ENCODE measurements at places on chromosomes 5 and 9.

- H3K36me3 ChIP-seq = no peaks in the 10 kb centered on the region
- no peak overlapping the region for H3K27ac ChIP-seq
- DNase-seq = no peak
- H3K4me3 ChIP-seq = no peak overlapping the region
Observed at GRCh38 chr5:15799014-15799413, 299.0 kb downstream of the FBXL7 start.

DNA sequence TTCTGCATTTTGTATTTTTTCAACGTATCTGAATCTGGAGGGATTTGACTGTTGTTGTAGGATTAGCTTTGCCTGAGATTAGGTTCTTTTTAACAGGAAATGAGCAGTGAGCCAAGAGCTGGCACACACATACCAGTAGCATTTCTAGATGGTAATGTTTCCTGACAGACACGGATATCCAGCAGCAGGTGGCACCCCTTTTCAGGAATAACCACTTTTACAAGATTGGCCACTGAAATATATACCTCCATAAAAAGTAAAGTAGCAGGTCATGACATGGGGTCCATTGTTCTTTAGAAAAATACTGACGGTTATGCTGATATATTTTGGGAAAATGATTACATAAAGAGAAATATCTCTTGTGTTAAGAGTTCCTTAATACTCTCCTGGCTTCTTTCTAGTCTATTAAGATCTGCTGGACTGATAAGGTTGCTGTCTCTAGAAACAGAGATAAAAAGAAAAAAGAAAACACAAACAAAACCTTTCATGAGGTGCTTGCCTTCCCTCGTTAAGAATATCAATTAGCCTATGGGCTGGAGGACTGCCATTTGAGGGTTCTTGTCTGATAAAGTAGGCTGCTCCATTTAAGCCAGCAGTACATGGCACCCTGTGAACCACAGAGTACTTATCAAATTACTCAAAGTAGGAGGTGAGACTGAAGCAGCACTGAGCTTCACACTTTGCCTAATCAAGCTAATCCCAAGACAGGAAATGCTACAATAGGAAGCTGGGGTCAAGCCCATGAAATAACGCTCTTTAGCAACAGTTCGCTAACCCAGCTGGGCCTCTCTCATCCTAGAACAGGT is 101.6 kb upstream of the PCA3 start:
- no peak overlapping the region for H3K4me3 ChIP-seq
- DNase-seq = no peak
- H3K27ac ChIP-seq = no peak overlapping the region
- H3K27me3 ChIP-seq = peaks cover 3% of the 10 kb centered on the region
- peaks cover 9% of the 10 kb centered on the region for H3K4me1 ChIP-seq

DNA sequence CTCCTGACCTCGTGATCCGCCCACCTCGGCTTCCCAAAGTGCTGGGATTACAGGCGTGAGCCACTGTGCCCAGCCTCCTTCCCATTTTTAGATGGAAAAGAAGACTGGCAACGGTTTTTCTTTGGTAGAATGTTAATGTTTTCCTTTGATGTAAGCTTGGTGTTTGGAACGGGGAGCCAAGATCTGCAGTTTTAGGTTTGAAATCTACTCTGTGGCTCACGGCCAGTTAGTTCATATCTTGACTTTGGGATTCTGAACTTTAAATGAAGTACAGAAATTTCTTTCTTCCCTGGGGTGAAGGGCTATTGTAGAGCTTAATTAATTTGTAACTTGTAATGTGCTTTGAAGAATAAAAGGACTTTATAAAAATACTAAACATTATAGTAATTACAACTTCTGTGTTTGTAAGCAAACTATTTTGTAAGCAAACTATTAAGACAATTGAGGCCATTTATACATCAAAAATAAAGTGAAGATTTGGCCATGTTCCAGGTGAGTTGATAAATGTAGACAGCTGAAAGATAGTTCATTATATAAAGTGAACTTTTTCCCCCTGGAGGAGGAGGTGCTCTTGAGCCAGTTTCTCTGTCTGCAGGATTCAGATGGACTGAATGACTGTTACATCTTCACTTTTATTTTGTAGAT is 117.1 kb upstream of the TUT7 start:
- no peak for DNase-seq
- no peaks in the 10 kb centered on the region for H3K36me3 ChIP-seq
- H3K4me1 ChIP-seq = no peaks in the 10 kb centered on the region
- H3K27me3 ChIP-seq = peaks cover 5% of the 10 kb centered on the region
- no peak overlapping the region for H3K4me3 ChIP-seq

GRCh38 chr9:134966270-134966669 is 48.6 kb upstream of the FCN1 start:
- DNase-seq = no peak
- no peaks in the 10 kb centered on the region for H3K36me3 ChIP-seq
- H3K4me1 ChIP-seq = no peaks in the 10 kb centered on the region
- H3K27me3 ChIP-seq = peaks cover 12% of the 10 kb centered on the region
- no peak overlapping the region for H3K4me3 ChIP-seq
- H3K27ac ChIP-seq = no peak overlapping the region

DNA sequence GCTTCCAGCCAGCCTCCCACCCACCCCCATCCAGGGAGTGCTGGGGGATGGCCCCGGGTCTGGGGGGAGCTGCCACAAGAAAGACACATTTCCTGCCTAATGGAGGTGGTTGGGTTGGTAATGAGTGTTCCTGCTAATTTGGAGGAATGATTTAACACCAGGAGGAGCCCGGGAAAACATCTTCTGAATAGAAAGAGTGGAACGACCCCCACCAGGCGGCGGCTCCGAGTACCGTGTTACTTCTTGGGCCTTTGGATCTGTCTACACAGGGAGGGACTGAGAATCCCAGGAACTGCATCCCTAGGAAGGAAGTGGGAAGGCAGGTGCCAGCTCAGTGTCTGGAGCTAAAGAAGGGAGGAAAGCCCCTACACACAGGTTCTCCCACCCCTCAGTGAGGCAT is 64.6 kb downstream of the TSPAN17 start:
- no peak overlapping the region for H3K27ac ChIP-seq
- no peak for DNase-seq
- no peak overlapping the region for H3K4me3 ChIP-seq
- peaks cover 36% of the 10 kb centered on the region for H3K27me3 ChIP-seq
- peaks cover 2% of the 10 kb centered on the region for H3K4me1 ChIP-seq

DNA sequence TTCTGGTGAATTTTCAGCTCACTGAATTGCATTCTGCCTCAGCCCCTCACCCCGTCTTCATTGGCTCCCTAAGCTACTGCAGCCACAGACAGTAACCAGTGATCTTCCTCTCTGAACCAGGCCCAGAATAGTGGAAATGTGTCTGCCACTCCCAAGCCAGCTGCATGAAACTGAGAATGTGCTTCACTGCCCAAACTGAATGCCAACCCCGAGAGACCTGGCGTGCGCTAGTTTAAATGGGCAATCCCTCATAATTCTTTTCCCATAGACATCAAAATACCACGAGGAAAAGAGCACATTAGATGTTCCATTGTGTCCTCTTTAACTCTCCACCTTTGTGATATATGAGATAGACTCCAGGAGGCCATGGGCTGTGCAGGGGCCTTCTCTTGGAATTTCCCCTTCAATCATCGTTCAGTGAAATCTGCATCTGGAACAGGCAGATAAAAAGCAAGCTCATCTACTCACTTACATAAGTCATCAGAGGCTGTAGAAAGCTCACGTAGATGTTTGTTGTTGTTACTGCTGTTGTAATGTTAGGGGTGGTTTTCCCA is 320.2 kb downstream of the NFIB start:
- no peaks in the 10 kb centered on the region for H3K4me1 ChIP-seq
- H3K4me3 ChIP-seq = no peak overlapping the region
- H3K27me3 ChIP-seq = no peaks in the 10 kb centered on the region
- H3K36me3 ChIP-seq = no peaks in the 10 kb centered on the region
- DNase-seq = no peak
- H3K27ac ChIP-seq = no peak overlapping the region

GRCh38 chr5:100505984-100506670 is 29.0 kb upstream of the FAM174A start:
- no peaks in the 10 kb centered on the region for H3K4me1 ChIP-seq
- H3K4me3 ChIP-seq = no peak overlapping the region
- no peaks in the 10 kb centered on the region for H3K27me3 ChIP-seq
- DNase-seq = no peak

GRCh38 chr5:15215056-15215455 is 284.9 kb upstream of the FBXL7 start:
- H3K4me3 ChIP-seq = no peak overlapping the region
- H3K27me3 ChIP-seq = no peaks in the 10 kb centered on the region
- H3K27ac ChIP-seq = no peak overlapping the region
- no peaks in the 10 kb centered on the region for H3K36me3 ChIP-seq

DNA sequence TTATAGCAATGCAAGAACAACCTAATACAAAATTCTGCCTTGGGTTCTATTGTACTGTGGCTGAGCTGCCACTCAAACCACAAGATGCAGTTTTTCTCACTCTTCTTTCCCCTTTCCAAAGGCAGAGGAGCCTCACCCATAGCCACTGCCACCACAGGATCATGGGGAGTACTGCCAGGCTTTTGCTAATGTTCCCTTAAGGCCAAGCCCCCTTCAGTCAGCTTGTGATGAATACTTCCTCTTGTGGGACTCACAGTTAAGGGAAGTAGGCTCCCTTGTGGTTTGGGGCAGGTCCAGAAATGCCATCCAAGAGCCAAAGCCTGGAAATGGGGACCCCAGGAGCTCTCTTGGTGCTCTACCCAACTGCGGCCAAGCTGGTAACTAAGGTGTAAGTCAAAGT is 258.7 kb downstream of the SPATA31D1 start:
- no peaks in the 10 kb centered on the region for H3K27me3 ChIP-seq
- H3K4me3 ChIP-seq = no peak overlapping the region
- H3K27ac ChIP-seq = no peak overlapping the region

DNA sequence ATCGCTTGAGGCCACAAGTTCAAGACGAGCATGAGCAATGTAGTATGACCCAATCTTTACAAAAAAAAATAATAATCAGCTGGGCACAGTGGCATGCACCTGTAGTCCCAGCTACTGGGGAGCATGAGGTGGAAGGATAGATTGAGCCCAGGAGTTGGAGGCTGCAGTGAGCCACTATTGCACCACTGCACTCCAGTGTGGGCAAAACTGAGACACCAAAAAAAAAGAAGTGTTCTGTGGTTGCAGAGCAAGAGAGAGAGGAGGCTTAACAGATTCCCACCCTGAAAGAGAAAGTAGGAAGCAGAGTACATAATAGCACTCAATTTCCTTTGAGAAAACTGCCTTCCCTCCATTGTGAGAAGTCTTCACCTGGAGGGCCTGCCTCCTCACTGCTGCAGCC is 52.6 kb downstream of the ALDH7A1 start:
- no peak overlapping the region for H3K4me3 ChIP-seq
- H3K27ac ChIP-seq = no peak overlapping the region
- H3K4me1 ChIP-seq = no peaks in the 10 kb centered on the region
- no peaks in the 10 kb centered on the region for H3K27me3 ChIP-seq
- H3K36me3 ChIP-seq = no peaks in the 10 kb centered on the region
- no peak for DNase-seq

DNA sequence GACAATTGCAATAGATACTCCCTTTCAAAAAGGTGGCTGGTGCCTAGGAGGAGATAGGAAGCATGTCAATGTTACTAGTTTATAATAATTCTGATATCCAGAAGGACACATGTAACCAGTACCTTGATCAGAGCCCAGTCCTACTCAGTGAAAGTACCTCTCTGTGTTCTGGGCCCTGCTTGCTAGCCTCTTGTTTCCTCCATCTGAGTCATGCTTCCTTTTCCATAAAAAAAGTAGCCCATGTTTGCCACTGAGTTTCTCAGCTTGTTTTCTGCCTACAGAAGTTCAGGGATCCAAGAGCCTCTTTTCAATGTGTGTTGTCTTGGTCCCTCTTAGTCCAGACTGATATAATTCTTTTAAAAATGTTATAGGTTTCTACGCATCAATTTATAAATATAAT is 149.0 kb downstream of the SSBP2 start:
- peaks cover 23% of the 10 kb centered on the region for H3K36me3 ChIP-seq
- H3K4me1 ChIP-seq = peaks cover 4% of the 10 kb centered on the region
- H3K4me3 ChIP-seq = no peak overlapping the region
- DNase-seq = no peak
- H3K27ac ChIP-seq = no peak overlapping the region
- no peaks in the 10 kb centered on the region for H3K27me3 ChIP-seq

GRCh38 chr5:25362799-25363198 is 718.0 kb upstream of the CDH10 start:
- H3K4me1 ChIP-seq = no peaks in the 10 kb centered on the region
- no peak overlapping the region for H3K27ac ChIP-seq
- H3K27me3 ChIP-seq = no peaks in the 10 kb centered on the region
- no peak for DNase-seq

DNA sequence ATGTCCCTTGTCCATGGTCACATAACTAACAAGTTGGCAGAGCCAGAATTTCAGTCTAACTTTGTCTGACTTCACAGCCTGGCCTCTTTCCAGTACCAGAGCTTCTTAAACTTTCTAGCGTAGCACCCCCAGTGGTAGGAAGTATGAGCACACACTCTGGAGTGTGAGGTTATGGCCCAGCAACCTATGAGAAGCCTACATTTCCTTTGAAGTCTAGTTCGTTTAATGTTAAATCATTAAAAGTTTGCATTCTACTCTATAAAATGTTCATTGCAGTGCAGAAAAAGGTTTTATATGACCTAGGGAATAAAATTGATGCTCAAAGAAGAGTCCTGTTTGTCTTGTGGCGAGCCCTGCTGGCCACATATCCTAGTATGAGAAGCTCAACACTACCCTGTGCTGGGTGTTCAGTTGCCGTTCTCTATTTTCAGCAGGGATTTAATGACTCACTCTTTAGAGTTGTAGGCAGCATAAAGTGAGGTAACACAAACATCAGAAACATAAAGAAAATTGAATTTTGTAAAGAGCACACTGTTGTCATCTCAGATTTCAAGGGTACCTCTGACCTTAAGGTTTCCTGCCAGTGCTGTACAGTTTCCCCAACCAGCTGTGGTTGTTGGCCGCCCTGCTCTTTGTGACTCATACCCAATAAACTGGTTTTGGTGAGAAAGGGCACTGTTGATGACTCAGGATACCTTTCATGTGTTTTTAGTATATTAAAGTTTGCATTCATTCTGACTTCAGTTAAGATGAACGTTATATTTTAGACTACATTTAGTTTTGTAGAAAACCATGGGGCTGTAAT is 14.3 kb downstream of the MCCC2 start:
- DNase-seq = peak; percentile 90
- H3K4me1 ChIP-seq = peaks cover 33% of the 10 kb centered on the region
- peaks cover 43% of the 10 kb centered on the region for H3K36me3 ChIP-seq
- peak overlapping the region; percentile 1 for H3K4me3 ChIP-seq
- peak overlapping the region; percentile 96 for H3K27ac ChIP-seq

DNA sequence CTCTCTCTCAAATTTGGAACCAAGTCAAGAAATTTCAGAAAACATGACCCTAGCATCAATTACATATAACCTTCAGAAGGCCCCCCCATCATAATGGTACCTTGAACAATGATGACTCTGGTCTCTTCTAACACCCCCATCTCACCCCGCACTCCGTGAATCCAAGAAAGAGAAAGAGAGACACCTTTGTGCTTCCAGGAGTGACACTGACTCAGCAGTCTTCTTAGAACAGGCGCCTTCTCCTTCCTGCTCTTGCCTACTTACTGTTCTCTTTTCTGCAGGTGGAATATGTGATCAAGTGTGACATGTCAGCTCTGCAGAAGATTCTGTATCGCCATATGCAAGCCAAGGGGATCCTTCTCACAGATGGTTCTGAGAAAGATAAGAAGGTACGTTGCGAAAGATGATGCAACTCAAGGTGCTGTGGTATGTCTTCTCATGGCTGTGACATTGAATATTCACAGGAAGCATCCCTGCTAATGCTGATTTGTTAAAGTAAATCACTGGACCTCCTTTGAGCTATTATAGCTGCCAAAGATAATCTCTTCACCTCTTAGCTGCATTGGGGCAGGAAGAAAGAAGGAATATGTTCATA is 81.3 kb downstream of the SMARCA2 start:
- peaks cover 56% of the 10 kb centered on the region for H3K36me3 ChIP-seq
- no peak overlapping the region for H3K27ac ChIP-seq
- peaks cover 1% of the 10 kb centered on the region for H3K4me1 ChIP-seq
- H3K4me3 ChIP-seq = no peak overlapping the region
- no peak for DNase-seq

GRCh38 chr5:135978212-135978631 is 23.4 kb upstream of the LECT2 start:
- H3K4me1 ChIP-seq = no peaks in the 10 kb centered on the region
- DNase-seq = no peak
- peaks cover 32% of the 10 kb centered on the region for H3K27me3 ChIP-seq
